Melanocyte of skin (primary cell): ENCODE measurements at places on chromosomes 11 and 22. TPM values are rescaled to one million over a fixed set of nuclear protein-coding genes. Genes with fewer than 3 reads are reported as not detected.

Gene RNH1
- total RNA-seq = 203 and 241 TPM in 2 replicates

Gene GSTT2B
- total RNA-seq = 0.69 and 18.5 TPM in 2 replicates

Gene TMEM25
- total RNA-seq = 1.3 and 2.6 TPM in 2 replicates

Gene RASSF10
- under 0.01 TPM in 1 of 2 replicates, not detected in the other for total RNA-seq

Gene E2F8
- 1.3 and 1.5 TPM in 2 replicates for total RNA-seq

Gene VSIG10L2
- 0.15 TPM in 1 of 2 replicates, not detected in the other for total RNA-seq

Gene MS4A4A
- total RNA-seq = not detected in 2 replicates

Gene OR52A5
- total RNA-seq = not detected in 2 replicates

Gene OR8H1
- total RNA-seq = not detected in 2 replicates

Gene TYR
- 1,352 and 1,855 TPM in 2 replicates for total RNA-seq

Gene MS4A15
- total RNA-seq = not detected in 2 replicates

Gene BTG4
- not detected in 2 replicates for total RNA-seq

Gene SLC6A5
- total RNA-seq = not detected in 2 replicates

Gene CPT1A
- 33.4 and 59.6 TPM in 2 replicates for total RNA-seq

Gene GPHA2
- not detected in 2 replicates for total RNA-seq

Gene LAYN
- total RNA-seq = 7.6 and 11.0 TPM in 2 replicates

Gene LMNTD2
- total RNA-seq = 1.4 and 2.5 TPM in 2 replicates

Gene CARD18
- total RNA-seq = not detected in 2 replicates

Gene DNAJB13
- not detected in 2 replicates for total RNA-seq

Gene RASD2
- 0.15 TPM in 1 of 2 replicates, not detected in the other for total RNA-seq

Gene TNKS1BP1
- 22.7 and 40.7 TPM in 2 replicates for total RNA-seq

Gene GPR137
- total RNA-seq = 20.0 and 21.7 TPM in 2 replicates

Gene MEI1
- 1.1 TPM in 1 of 2 replicates, not detected in the other for total RNA-seq

Gene KMT5B
- 17.6 and 28.7 TPM in 2 replicates for total RNA-seq

Gene ZNHIT2
- 16.7 and 17.1 TPM in 2 replicates for total RNA-seq

Gene SOX6
- total RNA-seq = 35.6 and 39.6 TPM in 2 replicates

Gene CHRDL2
- total RNA-seq = not detected in 2 replicates

Gene SNX32
- 0.69 and 2.2 TPM in 2 replicates for total RNA-seq

Gene MS4A14
- total RNA-seq = not detected in 2 replicates

Gene LDHAL6A
- total RNA-seq = not detected in 2 replicates

Gene PGA3
- not detected in 2 replicates for total RNA-seq

Gene C1QTNF4
- under 0.01 TPM in 1 of 2 replicates, not detected in the other for total RNA-seq

Gene LYVE1
- total RNA-seq = not detected in 2 replicates

Gene OR52E8
- total RNA-seq = not detected in 2 replicates

Gene NRXN2
- total RNA-seq = 0.69 and 1.5 TPM in 2 replicates

Gene CHRM4
- 0.33 and 0.46 TPM in 2 replicates for total RNA-seq

Gene DLG2
- total RNA-seq = 0.93 and 2.0 TPM in 2 replicates

Gene OR51I1
- 0.34 TPM in 1 of 2 replicates, not detected in the other for total RNA-seq

Gene CCDC89
- total RNA-seq = 1.1 and 1.4 TPM in 2 replicates

Gene CRYBB2
- not detected in 2 replicates for total RNA-seq

Gene OR51B4
- total RNA-seq = not detected in 2 replicates

Gene OR4A16
- not detected in 2 replicates for total RNA-seq
